Activated naive CD4-positive, alpha-beta T cell treated with Interleukin-2 at 50 U/mL for 16 hours (primary cell): ENCODE measurements at places on chromosomes 11 and 22.

- DNase-seq, result no peak
Measured at GRCh38 chr11:35223371-35223796, 84.4 kb downstream of the CD44 start.

DNA sequence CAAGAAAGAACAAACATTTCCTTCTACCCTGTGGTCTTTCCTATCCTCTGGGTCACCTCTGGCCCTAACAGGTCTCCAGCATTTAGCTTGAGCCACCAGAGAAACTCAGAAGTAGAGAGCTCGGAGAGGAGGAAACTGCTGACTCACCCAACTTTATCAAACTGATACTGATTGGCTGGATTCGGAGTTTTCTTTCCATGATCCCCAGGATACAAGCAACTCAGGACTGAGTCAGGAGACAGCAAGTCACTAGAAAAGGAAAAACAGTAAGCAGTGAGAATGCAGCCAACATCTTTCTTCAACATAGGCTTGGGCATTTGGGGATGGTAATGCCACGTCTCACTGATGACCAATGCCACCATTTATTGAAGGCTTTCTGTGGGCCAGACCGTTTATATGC is 32.7 kb downstream of the THOC5 start:
- DNase-seq, result no peak

DNA sequence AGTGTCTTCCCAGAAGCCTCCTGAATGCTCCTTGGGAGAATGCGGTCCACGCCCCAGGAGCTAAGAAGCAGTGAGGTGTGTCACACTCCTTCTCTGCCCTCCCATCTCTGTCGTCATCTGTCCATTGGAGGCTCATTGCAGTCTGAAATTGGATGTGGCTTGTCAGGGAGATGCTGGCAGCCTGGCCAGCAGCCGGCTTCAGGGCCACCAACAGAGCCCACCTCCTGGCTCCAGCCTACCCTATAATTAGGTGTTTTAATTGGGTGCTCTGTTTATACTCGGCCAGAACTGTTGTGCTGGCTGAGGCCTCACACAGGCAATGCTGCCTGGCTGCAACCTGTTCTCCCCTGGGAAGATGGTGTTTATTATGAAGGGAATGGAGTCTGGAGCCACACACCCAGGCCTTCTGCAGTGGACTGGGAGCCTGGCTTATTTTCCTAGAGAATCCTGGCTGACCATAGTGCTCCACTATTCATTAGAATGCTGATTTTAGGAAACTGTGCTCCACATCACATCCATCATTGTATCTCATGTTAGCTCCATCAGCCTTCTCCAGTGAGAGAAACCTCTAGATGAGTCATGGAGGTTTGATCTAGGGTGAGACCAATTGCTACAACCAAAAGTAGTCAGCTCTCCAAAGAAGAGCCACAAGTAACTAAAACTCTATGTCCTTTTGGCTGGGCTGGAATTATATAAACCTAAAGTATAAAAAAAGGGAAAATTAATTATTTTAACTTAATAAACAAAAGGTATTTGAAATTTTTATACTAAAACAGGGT is 86.8 kb upstream of the CRTAM start:
- DNase-seq, result no peak

DNA sequence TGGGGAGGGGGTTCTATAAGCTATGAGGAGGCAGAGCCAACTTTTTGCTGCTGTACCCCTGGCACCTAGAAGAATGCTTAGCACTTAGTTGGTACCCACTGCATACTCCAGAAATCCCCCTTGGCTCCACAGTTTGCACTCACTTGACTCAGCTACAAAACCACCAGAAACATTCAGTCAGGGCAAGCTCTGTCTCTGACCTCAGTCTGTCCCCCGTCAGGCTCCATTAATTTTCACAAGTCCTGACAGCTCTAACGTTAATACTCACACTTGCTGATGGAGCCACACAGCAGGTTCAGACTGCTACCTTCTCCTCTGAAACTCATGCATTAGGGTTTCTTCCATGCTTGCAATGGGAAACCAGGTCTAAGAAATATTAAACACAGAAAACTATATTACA is 81.7 kb downstream of the MPPED2 start:
- DNase-seq, result no peak

DNA sequence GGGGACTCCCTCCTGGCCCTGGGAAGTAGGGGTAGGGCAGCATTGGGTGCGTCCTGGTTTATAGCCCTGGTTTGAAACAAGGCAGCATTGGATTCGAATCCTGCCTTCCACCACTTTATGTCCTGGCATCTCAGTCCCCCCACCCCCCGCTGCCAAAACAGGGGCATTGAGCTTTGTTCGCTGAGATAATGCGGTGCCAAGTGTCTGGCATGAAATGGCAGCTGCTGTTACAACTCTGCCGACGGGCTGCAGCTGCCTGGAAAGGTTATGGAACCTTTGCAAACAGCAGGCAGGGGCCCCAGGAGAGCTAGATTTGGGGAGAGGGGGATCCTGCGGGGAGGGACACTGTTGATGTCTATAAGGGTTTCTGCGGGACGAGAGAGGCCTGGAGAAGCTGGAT is 1.9 kb downstream of the TST start:
- no peak for DNase-seq
